ENCODE measurements at places on chromosomes 3 and 15.

GRCh38 chr3:194622621-194623340, 10.4 kb downstream of the TMEM44 start:
- no peak for DNase-seq

GRCh38 chr3:16119887-16120286, 54.6 kb upstream of the GALNT15 start:
- DNase-seq: no peak

DNA sequence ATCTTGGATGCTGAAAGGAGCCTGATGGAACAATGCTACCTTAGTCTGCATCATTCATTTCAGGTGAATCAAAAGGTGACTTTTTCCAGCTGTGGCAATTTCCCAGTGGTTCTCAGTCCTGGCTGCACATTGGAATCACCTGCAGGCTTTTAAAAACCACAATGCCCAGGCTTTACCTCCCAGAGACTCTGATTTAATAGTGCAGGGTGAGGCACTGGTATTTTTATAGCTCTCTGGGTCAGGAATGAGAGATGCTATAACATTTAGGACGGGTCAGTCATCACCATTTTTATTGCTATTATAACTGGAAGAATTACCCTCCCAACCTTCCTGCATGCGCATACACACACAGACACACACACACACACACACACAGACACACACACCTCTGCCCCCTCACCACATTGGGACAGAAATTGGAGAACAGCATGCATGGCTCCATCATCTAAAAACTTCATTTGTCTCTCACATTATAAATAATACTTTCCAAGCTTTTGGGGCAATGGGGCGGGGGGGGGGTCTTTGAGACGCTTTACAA, 41.1 kb downstream of the LARP6 start:
- DNase-seq: no peak

DNA sequence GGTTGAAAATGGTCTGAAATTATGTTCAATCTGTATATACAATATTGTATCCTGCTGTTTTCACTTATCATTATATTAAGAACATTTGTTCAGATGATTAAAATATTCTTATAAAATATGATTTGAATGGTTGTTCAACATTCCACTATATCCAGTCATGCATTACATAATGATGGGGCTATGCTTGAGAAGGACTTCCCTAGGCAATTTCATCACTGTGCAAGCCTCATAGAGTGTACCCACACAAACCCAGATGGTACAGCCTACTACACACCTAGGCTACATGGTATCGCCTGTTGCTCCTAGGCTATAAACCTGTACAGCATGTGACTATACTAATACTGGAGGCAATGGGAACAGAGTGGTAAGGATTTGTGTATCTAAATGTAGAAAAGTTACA, 30.5 kb downstream of the SLC7A14 start:
- DNase-seq: no peak
